Osteoblast (primary cell): ENCODE measurements at places on chromosomes 2 and 18. TPM values are rescaled to one million over a fixed set of nuclear protein-coding genes. Genes with fewer than 3 reads are reported as not detected.

Gene NEB
- total RNA-seq: 0.29 and 0.36 TPM in 2 replicates

Gene EPAS1
- total RNA-seq: 198 and 260 TPM in 2 replicates

Gene RRM2
- total RNA-seq: 4.3 and 7.4 TPM in 2 replicates

Gene ARHGAP25
- total RNA-seq: under 0.01 and 0.29 TPM in 2 replicates

- no peak for DNase-seq
Observed at GRCh38 chr18:46278481-46279465, 174.6 kb downstream of the HAUS1 start.

DNA sequence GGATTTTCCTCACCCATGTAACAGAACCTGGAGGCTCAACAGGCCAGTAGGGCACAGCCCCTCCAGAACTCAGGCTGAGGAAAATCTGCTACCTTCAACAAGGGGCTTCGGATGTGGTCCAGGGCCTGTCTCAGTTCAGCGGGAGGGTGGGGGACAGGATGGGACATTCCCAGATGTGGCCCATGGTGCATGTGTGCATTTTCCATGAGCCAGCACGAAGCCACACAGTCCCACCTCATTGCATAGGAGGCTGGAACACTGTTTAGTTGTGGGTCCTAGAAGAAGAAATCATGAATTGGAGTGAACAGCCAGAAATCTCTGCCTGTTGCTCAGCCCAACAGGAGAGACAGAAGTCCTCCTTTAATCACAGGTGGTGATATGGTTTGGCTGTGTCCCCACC is 469.6 kb upstream of the MYT1L start:
- DNase-seq: no peak
